ENCODE measurements at places on chromosomes 16 and 17.

- DNase-seq: no peak
Measured at GRCh38 chr17:48104440-48104839, 3.1 kb upstream of the SNX11 start.

DNA sequence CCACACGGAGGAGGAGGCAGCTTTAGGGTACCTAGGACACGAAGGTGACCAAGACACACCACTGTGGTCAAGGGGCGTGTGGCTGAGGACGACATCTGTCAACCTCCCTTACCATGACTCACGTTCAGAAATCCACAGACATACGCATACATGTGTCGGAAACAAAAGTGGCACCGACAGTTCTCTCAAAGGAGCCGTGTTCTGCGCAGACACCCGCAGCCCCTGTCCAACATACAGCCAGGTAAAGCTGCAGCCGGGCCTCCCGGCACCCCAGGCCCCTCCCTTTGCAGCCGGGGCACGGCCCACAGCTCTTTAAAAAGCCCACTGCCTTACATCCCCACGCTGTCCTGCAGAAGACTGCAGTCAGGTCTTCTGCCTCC, 40.5 kb upstream of the KLHDC4 start:
- DNase-seq: peak; percentile 46

GRCh38 chr17:65166787-65167186, 29.6 kb downstream of the RGS9 start:
- no peak for DNase-seq

- DNase-seq: peak; percentile 47
Measured at GRCh38 chr17:56594320-56595107, 1.0 kb downstream of the NOG start.

GRCh38 chr16:27202923-27203506, 311 bp upstream of the KDM8 start:
- DNase-seq: peak; percentile 93

GRCh38 chr17:19726631-19727376, 10.4 kb upstream of the SLC47A2 start:
- DNase-seq: no peak

GRCh38 chr16:79175286-79176057, 425.1 kb downstream of the MAF start:
- no peak for DNase-seq

GRCh38 chr16:31001507-31002249, 8.8 kb downstream of the STX1B start:
- DNase-seq: no peak

DNA sequence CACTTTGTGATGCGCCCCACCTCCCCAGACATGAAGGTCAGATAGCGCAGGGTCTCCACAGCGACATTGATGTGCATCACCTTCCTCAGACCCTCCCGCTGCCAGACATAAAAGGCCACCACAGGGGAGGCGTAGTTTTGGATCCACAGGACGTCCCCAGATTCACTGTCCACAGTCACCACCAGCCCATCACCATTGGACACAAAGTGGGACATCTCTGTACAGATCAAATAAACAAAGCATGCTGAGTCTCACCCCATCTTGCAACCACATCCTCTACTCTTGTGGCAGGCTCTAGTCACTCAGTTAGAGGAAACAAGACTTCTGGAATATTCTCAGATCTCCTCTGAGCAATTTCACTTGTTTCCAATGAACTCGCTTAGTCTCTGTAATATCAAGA, 46.3 kb upstream of the ICAM2 start:
- DNase-seq: no peak

DNA sequence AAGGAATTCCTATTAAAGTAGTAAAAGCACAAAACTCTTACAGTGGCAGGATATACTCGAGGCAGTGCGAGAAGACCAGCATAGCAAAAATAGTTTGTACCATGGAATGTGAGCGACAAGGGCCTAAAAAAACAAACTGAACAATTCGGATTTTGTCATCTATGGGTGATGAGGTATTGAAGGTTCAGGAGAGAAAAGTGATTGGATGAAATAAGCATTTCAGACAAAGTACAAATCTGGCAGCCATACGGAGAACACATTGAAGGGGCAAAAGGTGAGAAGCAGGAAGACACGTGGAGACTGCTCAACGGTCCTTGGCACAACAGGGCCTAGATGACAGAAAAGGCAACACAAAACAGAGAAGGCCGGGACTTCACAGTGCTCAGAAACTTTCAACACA, 22.5 kb downstream of the MYH10 start:
- no peak for DNase-seq

DNA sequence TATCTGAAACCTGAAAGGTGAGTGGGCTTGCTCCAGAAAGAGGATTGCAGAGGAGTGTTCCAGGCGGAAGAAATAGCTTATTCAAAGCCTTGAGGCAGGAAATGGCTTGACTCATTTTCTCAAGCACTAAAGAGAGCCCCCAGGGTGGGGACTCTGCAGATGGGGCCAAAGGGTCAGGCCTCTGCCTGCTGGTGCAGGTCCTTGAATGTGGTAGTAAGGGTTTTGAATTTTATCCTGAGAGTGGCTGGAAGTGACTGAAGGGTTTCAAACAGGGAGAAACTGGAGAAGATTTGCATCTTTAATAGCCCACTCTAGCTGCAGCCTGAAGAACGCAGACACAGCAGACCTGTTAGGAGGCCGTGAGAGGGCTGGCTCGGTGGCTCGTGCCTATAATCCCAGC, 144.4 kb downstream of the CCT6B start:
- DNase-seq: no peak

- no peak for DNase-seq
Measured at GRCh38 chr17:57946798-57947358, 8.3 kb downstream of the CUEDC1 start.

GRCh38 chr17:73693071-73693470, 48.8 kb upstream of the SDK2 start:
- no peak for DNase-seq

All from activated naive CD4-positive, alpha-beta T cell treated with anti-CD3 and anti-CD28 coated beads, Interleukin-2, amount 50 U/mL, for 16 hours (primary cell).